ENCODE measurements at places on chromosomes 11 and 22.

- no peak for DNase-seq
Observed at GRCh38 chr11:358129-358800, 11.0 kb upstream of the B4GALNT4 start.

- no peak for DNase-seq
Observed at GRCh38 chr11:94837317-94837716, 69.2 kb downstream of the AMOTL1 start.

GRCh38 chr22:35582861-35583670 lies 34.1 kb downstream of the MB start:
- DNase-seq = no peak

- no peak for DNase-seq
Observed at GRCh38 chr11:7413961-7414915, 71.1 kb upstream of the OLFML1 start.

- no peak for DNase-seq
Observed at GRCh38 chr11:22657101-22657694, 9.2 kb upstream of the GAS2 start.
